Dorsolateral prefrontal cortex (tissue), 122 donors: ENCODE measurements at places on chromosomes 11 and 22.

DNA sequence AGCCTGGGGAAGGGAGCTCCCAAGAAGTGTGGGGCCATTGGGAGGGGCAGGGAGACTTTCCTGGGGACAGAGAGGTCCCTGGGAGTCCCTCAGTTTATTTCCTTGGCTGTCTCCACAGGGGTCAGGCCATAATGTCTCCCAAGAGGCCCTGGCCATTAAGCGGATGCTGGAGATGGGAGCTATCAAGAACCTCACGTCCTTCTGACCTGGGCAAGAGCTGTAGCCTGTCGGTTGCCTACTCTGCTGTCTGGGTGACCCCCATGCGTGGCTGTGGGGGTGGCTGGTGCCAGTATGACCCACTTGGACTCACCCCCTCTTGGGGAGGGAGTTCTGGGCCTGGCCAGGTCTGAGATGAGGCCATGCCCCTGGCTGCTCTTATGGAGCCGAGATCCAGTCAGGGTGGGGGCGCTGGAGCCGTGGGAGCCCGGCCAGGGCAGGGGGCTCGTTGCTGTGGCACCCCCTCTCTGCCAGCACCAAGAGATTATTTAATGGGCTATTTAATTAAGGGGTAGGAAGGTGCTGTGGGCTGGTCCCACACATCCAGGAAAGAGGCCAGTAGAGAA, 58.4 kb downstream of the ST3GAL4 start:
- no peak for DNase-seq

- DNase-seq = no peak
Observed at GRCh38 chr11:122172352-122173073, 56.5 kb upstream of the BLID start.

DNA sequence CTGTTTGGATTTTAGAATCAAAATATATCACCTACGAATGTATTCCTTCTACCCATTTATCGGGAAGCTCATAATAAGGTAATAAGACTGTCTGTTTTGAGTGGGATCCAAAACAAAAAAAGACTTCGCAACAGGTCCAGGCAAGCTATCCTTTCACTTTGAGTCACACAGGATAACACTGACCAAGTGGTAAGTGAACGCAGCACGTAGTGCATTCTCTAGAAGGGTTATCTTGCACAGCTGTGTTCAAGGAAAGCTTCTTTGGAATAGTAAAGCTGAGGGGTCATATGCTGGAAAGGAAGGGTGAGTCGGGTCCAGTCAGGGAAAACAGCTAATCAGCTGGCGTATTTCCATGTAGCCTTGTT, 22.3 kb upstream of the NRGN start:
- DNase-seq = no peak

- no peak for DNase-seq
Observed at GRCh38 chr22:39729141-39729934, 158.8 kb downstream of the CACNA1I start.

GRCh38 chr11:33857933-33858371, 33.9 kb downstream of the LMO2 start:
- no peak for DNase-seq

DNA sequence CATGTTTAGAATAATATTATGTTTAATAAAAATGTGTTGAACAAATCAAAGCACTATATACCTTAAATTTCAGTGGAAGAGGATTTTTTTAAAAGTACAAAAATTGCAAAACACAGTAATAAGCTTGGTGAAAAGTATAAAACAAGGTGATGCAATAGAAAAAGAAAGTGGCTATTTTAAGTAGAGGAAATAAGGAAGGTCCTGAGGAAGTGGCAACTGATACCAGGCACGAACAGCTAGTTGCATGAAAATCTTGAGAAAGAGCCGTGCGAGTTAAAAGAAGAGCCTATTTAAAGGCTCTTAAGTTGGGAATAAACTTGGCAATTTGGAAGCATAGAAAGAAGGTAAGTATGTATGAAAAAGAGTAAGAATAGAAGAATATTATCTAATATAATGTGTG, 1679.3 kb downstream of the LRRC4C start:
- DNase-seq = no peak

DNA sequence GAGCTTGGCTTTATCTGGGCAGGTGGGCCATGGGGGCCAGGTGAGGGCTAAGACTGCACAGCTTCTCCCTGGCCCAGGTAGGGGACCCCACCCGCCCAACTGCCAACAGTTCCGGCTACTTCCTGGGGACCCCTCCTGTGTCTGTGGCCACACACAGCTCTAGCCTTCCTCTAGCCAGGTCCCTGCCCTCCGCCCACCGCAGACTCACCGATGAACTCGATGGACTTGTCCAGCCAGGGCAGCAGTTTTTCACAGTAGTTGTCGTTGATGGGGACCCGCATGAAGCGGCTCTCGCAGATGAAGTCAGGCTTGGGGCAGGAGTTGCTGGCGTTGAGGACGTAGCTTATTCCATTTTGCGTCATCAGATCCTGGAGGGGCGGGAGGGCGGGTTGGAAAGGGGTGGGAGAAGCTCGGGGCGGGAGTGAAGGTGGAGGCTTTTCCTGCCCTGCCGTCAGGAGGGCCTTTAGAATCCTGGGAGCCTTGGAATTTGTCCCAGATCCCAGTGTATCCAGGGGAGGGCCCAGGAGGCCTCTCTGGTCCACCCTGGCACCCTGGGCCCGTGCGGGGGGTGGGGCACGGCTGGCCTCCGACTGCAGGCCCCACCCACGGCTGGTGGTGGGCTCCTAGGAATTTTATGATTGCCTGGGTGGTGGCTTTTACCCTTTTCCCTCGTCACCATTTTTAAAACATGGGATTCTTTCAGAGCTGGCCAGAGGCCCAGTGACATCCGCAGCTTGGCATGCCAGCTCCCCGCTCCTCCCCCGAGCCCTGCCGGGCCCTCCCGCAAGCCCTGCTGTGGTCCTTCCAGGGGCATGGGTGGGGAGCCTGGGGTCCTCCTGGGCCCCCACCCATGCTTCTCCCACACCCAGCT, 13.9 kb downstream of the DUSP8 start:
- no peak for DNase-seq

DNA sequence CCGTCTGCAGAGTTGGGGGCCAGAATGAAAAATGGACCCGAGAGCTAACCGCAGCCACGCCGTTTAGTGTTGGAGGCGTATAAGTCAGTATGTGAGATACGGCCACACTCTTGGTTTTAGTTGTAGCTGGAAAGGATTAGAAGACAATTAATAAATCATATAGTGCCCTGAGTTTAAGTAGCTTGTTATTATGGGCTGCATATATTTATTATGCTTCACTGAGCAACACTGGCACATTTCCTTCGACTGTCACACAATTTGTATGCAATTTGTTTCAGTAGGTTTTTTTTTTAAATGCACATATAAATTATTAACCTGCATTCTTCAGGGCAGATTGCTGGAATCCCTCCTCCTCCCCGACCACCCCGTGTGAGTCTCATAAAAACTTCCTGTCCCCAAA, 56.9 kb downstream of the PKNOX2 start:
- no peak for DNase-seq

GRCh38 chr11:112705148-112705547, 256.1 kb upstream of the NCAM1 start:
- no peak for DNase-seq

DNA sequence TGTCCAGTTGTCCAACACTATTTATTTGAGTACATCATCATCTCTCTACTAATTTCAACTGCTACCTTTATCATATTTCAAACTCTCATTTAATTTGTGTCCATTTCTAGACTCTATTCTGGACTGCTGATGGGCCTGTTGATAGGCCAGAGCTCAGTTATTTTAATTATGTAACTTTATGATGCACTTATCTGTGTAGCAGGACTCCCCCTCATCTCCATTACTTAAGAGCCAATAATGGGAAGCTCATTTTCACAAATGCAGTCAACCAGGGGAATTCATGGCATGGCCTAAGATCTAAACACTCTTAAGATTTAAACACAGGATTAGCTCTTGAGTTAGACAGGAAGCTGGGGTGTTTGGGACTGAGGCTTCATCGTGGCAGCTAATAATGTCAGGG, 21.4 kb downstream of the KCNQ1OT1 start:
- no peak for DNase-seq

DNA sequence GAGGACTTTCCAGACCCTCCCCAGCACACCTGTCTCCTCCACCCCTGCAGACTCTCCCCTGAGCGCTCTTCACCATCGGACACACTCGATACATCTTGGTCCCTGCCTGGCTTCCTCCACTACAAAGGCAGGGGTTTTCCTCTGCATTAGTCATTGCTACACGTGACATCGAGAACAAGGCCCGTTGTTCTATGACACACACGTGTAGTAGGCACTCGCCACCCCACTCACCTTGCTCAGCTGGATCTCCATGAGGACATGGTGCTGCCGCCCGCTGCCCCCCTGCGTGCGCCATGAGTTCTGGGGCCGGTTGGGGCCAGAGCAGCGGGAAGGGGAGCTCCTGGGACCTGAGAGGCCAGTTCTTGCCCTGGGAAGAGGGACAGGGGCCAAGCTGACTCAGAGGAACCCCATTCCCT, 16.7 kb downstream of the ATG2A start:
- no peak for DNase-seq

GRCh38 chr22:48832592-48832991, 995.1 kb downstream of the BRD1 start:
- peak; percentile 33 for DNase-seq

DNA sequence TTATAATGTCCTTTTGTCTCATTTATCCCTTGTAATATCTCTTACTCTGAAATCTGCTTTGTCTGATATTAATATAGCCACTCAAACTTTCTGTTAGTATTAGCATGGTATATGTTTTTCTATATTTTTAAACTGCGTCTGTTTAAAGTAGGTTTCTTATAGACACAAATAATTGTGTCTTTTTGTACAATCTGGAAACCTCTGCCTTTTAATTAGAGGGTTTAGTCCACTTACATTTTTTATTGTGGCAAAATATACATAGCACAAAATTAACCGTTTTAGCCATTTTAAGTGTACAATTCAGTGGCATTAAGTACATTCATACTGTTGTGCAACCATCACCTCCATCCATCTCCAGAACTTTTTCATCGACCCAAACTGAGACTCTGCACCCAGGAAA, 28.6 kb downstream of the PARVG start:
- DNase-seq = no peak

DNA sequence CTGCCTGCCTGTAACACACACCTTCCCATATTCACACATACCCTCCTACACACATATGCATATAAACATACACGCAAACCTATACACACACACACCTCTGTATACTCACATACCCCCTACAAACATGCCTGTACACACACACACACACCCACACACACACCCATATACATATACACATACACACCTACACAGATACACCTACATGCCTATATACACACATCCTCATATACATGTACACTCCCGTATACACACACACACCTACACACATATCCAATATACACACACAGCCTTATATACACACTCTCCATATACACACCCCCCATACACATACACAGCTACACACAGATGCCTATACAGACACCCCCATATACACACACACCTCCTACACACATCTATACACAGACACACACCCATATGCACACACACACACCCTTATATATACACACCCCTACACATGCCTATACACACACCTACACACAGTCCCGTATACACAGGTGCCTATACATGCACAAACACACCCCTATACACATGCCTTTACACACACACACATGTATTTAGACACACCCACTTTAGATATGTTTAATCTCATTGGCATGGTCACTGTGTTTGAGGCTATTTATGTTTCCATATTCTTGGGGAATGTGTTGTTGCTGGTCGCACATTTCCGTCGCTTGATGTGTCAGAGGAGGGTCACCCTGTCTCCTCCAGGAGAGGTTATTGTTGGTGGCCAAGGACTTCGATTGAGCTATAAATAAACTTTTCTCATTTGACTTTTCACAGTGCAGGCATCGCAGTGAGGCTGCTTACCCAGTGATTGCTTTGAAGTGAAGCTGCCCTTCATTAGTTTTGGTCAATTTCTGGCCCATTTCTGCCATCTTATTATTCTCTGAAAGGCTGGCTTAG, 243.3 kb downstream of the TBC1D22A start:
- no peak for DNase-seq

- DNase-seq = no peak
Observed at GRCh38 chr22:42188808-42189447, 58.3 kb upstream of the CYP2D6 start.

DNA sequence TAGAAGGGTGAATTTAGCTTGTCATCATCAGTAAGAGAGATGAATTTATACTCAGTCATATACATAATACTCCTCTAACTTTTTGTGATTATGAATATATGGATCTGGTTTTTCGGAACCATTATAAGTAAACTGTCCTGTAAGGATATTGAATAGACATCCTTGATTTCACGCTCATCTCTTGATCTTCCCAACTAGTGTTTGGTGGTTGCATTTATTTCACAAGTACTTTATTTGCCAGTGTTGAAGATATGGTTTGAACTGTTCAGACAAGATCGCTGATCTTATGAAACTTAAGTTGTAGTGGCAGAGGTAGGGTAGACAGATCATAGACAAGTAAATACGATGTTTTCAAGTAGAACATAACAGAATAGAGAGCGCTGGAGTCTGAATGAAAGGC, 3.0 kb downstream of the FBXO7 start:
- DNase-seq = no peak

DNA sequence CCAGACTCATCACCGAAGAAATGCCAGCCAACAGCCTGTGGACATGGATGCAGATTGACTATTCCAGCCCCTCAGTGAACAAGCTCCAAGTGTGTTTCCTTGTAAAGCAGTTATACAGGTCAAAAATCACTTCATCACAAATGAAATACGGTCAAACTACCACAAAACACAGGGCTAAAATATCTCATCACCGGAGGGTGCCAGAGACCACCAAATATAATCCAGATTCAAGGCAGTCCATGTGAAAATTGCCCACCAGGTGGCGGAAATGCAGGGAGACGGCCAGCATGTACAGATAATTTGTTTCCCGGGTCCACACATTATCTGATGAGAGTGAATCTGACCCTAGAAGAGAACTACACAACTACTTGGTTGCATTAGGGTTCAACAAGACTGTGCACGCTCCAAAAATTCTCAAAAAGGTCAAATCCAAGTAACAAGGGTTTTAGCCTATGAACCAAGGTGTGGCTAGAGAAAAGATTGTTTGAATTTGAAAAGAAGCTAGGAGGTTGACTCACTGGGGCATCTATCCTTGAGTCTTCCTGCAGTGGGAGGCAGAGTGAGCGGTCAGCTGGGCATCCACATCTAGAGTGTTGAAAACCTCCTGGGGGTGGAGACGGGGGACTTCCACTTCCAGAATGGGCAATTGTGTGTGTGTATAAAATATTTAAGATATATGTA, 71.7 kb downstream of the IGLL5 start:
- DNase-seq = peak; percentile 83

DNA sequence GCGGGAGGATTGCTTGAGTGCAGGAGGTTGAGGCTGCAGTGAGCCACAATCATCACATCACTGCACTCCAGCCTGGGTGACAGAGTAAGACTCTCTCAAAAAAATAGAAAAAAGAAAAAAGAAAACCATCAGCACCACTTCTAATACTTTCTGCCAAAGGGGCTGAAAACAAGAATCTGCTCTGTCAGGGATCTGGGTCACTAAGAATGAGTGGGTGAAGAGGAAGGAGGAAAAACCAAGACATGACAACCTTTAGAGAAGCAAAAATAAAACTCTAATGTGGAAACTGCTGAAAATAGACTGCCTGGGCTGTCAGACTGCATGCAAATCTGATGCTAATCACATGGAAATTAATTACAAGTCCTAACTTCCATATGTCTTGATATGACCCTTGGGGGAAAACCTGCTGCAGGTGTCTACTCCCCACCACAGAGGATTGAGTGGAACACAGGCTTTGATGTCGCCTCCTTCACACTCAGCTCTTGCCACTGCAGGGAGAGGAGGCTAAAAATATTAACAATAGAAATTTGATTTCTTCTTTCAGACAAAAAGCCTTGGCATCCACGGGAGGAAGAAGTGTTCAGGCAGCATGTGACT, 62.5 kb upstream of the CRTAM start:
- no peak for DNase-seq
